ENCODE measurements at places on chromosomes 5 and 9. TPM values are rescaled to one million over a fixed set of nuclear protein-coding genes. Genes with fewer than 3 reads are reported as not detected.

- DNase-seq, result peak; percentile 17
Observed at GRCh38 chr9:136354592-136355085, 8.9 kb downstream of the DNLZ start.

DNA sequence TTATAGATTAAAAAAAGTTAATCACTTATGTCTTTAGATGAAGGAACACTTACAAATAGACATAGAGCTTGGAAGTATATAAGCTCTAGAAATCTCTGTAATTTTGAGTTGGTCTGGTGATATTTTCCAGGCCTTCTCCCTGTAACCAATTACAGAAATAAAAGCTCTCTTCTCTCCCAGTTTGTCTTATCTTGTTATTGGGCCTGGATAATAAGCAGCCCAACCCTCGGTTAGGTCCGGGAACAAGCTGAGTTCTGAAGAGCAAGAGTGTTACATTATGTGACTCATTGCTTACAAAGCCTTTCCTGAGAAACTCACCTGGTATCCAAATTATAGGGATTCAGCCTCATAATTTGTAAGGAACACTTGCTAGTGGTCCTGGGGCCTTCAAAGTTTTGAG lies 1146.2 kb downstream of the CDH9 start:
- DNase-seq, result peak; percentile 10

DNA sequence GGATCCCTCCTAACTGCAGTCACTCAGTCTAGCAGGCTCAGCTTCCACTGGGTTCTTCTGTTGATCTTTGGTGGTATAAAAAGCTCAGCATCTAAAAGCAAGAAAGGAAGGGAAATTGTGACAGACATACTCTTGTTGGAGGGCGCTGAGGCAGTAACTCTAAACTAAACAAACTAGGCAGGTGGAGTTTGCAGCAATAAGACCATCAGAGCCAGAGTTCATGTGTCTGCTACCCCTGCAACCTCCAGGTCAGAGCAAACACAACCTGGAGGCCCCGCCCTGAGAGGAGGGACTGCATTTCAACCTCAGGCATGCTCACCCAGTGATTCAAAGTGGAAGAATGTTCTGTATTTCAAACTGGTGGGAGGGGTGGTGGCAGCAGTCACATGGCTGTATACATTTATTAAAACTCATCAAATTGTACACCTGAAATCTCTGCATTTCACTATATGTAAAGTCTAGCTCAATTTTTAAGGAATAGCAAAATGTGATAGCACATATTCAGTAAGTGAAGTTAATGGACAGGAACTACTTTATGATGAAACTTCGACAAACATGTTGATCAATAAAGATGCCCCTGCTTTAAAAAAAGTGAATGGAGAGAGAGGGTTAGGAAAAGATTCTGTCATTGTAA lies 7.1 kb downstream of the ACTL7A start:
- peak; percentile 48 for DNase-seq

RELL2 gene
- polyA plus RNA-seq, result 21.5 TPM

ACTL7A gene
- not detected for polyA plus RNA-seq

SNCB gene
- polyA plus RNA-seq, result 1.8 TPM

PCDHB10 gene
- polyA plus RNA-seq, result not detected

SLC28A3 gene
- 0.10 TPM for polyA plus RNA-seq

STING1 gene
- polyA plus RNA-seq, result 33.2 TPM
